ENCODE measurements at places on chromosomes 3 and 15.

GRCh38 chr3:197031315-197032285, 2.0 kb upstream of the MELTF start:
- DNase-seq, result no peak

DNA sequence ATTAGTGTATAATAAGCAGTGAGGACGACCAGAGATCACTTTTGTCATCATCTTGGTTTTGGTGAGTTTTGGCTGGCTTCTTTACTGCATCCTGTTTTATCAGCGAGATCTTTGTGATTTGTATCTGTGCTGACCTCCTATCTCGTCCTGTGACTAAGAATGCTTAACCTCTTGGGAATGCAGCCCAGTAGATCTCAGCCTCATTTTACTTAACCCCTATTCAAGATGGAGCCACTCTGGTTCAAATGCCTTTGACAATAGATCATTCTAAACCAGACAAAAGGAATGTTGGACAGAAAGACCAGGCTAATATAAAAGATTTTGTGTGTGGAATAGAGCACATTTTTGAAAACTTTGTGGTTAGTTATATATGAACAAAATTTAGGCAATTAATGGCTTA, 618.5 kb upstream of the BCHE start:
- no peak for DNase-seq

- DNase-seq, result no peak
Observed at GRCh38 chr15:27449941-27450340, 479.0 kb downstream of the GABRG3 start.

DNA sequence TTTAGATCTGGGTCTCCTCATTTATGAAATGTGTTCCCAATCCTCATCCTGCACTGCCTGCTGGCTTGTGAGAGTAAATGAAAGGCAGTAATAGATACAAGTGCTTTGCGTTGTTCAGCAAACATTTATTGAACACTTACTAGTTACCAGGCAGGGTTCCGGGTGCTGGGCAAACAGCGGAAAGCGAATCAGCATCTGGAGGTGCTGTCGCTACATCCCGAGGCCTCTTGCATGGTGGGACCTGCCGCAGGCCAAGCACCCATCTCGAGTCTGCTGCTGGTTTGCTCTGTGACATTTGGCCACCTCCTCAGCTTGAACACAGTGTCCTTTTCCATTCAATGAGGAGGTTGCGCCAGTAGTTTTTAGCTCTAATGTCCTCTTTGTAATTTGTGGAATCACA, 24.8 kb downstream of the TRAK1 start:
- DNase-seq, result no peak

GRCh38 chr15:25508369-25509002, 69.7 kb upstream of the UBE3A start:
- DNase-seq, result no peak

DNA sequence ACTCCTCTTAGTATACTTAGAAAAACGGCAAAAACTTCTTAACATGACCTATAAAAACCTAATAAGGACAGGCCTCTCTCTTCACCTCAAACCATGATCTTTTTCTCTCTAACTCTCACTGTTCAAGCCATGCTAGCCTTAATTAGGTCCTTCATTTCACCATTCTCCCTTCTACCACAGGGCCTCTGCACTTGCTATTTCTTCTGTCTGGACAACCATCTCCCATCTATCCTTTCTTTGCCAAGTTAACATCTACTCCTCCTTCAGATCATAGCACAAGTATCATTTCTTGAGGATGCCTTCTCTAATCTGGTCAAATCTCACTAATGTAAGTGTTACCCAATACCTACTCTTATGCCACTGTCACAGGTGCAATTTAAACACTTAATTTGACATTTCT, 39.1 kb downstream of the TMCC1 start:
- no peak for DNase-seq

DNA sequence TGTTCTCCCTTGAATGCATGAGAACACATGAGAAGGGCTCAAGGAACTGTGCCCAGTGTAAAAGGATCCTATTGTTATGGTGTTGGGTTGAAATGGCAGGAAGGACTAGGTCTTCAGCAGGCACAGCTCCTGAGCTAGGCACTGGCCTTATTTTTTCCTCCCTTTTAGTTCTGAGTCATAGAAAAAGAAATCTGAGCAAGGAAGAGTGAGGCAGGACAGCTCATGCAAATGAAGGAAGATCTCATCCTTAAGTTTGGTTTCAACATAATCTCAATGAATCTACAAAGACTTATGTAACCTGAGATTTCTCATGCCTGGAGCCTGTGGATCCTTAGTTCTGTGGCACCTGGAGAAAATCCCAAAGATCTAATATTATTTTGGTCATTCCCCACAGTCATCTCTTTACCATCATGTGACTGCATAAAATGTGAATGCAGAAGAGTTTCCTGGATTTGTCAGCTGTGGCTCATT, 188.6 kb upstream of the TBL1XR1 start:
- no peak for DNase-seq

DNA sequence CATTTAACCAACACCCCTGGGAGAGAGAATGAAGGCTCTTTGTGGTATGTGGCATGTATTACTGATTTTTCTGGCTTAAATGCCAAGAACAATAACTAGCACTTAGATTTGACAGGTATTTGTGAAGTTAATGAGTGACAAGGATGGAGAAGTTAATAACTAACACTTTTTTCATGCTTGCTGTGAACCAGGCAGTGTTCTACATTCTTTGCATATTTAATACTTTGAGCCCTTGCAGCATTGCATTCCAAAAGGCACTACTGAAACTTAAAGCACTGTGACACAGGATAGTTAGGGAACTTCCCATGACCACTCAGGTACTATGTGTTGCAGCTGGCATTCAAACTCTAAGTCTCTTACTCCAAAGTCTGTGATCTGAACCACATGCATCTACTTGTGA, 650.6 kb downstream of the ZPLD1 start:
- no peak for DNase-seq

- no peak for DNase-seq
Observed at GRCh38 chr3:137738710-137739109, 25.4 kb upstream of the SOX14 start.

DNA sequence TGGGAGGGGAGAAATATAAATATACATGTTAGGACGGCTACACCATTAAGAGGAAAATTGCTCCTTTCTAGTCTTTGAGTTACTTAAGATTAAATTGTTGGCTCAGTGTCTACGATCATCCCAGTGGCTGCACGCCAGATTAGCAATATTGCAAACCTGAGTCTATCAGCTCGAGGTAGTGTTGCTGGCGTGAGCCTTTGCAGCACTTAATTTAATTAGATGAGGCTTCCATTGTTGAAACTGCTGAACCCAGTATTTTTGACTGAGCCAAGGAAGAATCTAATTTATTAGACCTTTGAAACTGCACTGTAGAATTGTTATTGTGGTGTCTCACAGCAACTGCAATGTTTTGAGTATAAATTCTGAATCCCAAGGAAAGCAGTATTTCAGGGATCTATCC, 782.4 kb upstream of the ROBO1 start:
- DNase-seq, result no peak

- DNase-seq, result no peak
Observed at GRCh38 chr15:41950127-41950483, 22.3 kb downstream of the EHD4 start.

GRCh38 chr3:10286596-10287295, 6.0 kb downstream of the GHRL start:
- DNase-seq, result peak; percentile 45

GRCh38 chr3:30480587-30480986, 125.8 kb upstream of the TGFBR2 start:
- no peak for DNase-seq

DNA sequence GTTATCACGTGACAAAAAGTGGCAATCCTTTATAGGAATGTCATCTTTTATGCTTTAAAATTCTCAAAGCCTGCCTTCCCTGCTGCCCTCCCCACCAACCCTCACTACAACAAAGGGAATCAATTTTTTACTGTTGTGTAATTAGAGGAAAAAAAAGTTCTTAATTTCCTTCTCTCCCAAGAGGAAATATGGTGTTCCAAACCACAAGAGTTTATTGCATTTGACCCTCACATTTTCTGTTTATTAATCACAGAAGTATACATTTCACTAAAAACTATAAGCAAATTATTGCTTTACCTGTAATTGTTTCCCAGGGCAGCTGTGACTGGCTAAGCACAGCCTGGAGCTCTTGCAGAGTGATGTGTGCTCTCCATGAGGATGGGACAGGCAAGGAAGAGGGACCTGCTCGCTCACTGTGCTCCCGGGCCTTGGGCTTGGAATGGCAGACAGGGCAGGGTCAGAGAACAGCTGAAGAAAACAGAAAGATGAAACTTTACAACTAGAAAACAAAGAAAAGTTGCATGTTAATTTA, 31.3 kb upstream of the ATP10A start:
- DNase-seq, result no peak

DNA sequence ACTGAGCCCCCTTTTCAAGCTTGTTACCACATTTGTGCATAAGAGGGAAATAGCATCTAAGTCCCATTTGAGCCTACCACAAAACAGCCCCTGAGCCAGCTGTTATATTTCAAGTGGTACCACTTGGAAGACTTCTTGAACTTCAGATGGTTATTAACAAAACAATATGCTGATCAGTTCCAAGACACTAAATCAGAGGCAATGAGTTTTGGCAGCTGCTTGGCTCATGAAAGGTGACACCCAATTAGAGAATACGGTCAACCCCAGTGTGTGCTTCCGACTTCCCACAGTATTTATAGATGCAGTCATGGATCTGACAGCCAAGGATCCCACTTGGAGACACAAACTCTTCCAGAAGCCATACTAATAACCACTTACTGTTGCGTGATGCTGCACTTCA, 469.6 kb upstream of the PPP2R3A start:
- DNase-seq, result no peak

- DNase-seq, result no peak
Observed at GRCh38 chr3:189369636-189370035, 197.9 kb downstream of the TPRG1 start.

- no peak for DNase-seq
Observed at GRCh38 chr3:36380221-36381031, at the start of gene STAC. Gene STAC, plus strand, starts transcription at chr3:36380504. Its CDS starts 140 bp downstream, at chr3:36380644.

- DNase-seq, result no peak
Observed at GRCh38 chr3:62631488-62631887, 243.7 kb downstream of the CADPS start.

GRCh38 chr3:189513281-189514117, 117.7 kb upstream of the TP63 start:
- DNase-seq, result no peak

- no peak for DNase-seq
Observed at GRCh38 chr3:157452097-157452496, 15.4 kb downstream of the PTX3 start.

DNA sequence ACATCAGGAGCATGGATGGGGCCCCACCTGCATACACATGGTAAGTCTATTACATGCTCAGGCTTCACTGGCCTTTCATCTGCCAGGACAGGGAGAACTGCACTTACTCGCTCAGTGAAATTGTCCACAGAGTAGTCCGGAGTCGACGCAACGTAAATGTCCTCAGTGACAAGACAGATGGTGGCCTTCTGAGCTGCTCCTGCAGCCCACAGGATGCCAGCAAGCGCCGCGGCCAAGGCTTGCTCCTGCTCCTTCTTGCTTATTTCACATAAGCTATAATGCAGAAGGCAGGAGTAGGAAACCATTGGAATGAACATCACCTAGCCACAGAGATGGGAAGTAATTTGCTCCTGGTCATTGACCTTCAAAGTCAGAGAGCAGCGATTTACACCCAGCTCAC, 14.4 kb downstream of the MINDY4B start:
- no peak for DNase-seq

DNA sequence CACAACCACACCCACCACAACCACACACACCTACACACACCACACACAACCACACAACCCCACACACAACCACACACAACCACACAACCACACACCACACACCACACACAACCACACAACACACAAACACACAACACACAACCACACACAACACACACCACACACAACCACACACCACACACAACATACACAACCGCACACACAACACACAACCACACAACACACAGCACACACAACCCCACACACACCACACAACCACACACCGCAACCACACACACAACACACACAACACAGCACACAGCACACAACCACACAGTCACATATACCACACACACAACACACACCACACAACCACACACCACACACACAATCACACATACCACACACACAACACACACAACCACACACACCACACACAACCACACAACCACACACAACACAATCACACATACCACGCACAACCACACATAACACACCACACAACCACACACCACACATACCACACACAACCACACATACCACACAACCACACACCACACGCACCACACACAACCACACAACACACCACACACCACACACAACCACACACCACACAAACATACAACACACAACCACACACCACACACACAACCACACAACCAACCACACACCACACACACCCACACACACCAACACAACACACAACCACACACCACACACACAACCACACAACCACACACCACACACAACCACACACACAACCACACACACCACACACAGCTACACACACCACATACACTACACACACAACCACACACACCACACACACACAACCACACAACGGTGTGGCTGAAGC, 23.7 kb downstream of the CPN2 start:
- no peak for DNase-seq

DNA sequence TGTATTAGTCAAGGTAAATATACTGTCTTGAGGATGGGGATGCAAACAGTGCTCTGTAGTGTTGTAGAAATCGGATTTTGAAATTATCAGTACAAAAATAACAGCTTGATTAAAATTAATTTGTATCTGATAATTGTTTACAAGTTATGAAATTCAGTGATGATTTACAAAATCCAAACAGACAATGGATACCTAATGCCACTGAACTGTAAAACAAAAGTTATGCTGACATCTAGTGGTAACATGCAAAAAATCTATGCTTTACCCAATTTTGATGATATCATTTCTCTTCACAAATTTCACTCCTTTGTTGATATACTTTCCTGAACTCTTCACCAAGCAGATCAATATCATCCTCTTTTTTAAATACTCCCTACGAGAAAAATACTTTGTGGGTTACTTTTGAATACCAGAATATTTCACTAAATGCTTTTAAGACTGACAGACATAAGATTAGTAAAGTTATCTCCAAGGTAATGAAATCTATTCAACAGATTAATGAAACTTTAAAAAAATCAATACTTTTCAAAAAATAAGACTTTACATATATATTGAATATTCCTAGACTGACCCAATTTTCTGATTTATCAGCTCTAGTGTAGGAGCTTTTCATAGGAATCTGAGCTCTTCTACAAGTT, 36.0 kb downstream of the MNS1 start:
- DNase-seq, result no peak

DNA sequence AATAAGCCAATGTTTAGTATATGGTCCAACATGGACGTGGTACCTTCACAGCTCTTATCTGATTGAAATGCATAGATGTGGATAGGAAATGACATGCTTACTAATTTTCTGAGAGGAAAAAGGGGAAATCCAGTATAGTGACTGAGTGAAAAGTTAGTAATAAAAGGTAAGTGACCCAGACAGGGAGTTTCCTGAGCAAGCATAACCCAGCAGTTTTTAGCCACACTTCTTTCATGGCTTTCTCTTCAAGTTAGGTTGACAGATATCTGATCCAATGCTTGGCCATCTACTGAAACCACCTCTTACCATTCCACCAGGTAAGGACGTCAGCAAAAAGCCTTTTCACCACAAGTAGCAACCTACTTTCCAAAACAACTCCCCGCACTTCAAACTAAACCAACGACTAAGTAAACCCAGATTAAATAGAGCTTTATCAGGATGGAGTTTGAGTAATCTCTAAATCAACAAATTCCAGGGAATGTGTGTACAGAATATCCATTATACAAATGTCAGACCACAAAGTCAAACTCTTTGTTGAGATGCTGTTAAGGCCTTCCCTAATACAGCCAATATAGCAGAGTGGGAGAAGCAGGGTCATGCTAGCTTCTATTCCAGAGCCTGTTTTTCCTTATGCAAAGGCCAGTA, 329.7 kb downstream of the RORA start:
- DNase-seq, result peak; percentile 79
